Transverse colon (tissue), 4 donors: ENCODE measurements at places on chromosomes 4 and X. TPM values are rescaled to one million over a fixed set of nuclear protein-coding genes. Genes with fewer than 3 reads are reported as not detected.

HSFX1 gene
- 2.0 TPM for total RNA-seq

RPA4 gene
- 3.0 TPM for total RNA-seq

PAGE1 gene
- total RNA-seq, result not detected

AFP gene
- not detected for total RNA-seq

WDR17 gene
- 7.6 TPM for total RNA-seq

REELD1 gene
- total RNA-seq, result 1.4 TPM

- no peak for DNase-seq
Observed at GRCh38 chr4:104524591-104524990, 29.9 kb upstream of the CXXC4 start.

- DNase-seq, result no peak
Observed at GRCh38 chrX:121151293-121151692, 103.9 kb downstream of the GLUD2 start.

GRCh38 chr4:102981005-102981404 lies 38.5 kb downstream of the SLC9B1 start:
- DNase-seq, result no peak

GRCh38 chr4:3401436-3402171 lies 40.2 kb upstream of the HGFAC start:
- DNase-seq, result no peak

GRCh38 chr4:156475322-156475721 lies 496.3 kb downstream of the PDGFC start:
- no peak for DNase-seq
